Progenitor cell of endocrine pancreas (in vitro differentiated cells): ENCODE measurements at places on chromosomes 4 and X. TPM values are rescaled to one million over a fixed set of nuclear protein-coding genes. Genes with fewer than 3 reads are reported as not detected.

- no peaks in the 10 kb centered on the region for H3K27me3 ChIP-seq
- no peaks in the 10 kb centered on the region for H3K4me1 ChIP-seq
- peaks cover 6% of the 10 kb centered on the region for H3K36me3 ChIP-seq
These were observed 142.9 kb downstream of the NR3C2 start for GRCh38 chr4:148299337-148299736.

- no peaks in the 10 kb centered on the region for H3K27me3 ChIP-seq
- H3K4me1 ChIP-seq: peaks cover 5% of the 10 kb centered on the region
- H3K36me3 ChIP-seq: peaks cover 10% of the 10 kb centered on the region
- no peak for DNase-seq
These were observed 4.9 kb upstream of the TXK start for GRCh38 chr4:48138936-48139335.

GRCh38 chrX:76253432-76253831 is 80.6 kb downstream of the PBDC1 start:
- no peak overlapping the region for H3K27ac ChIP-seq
- H3K27me3 ChIP-seq: no peaks in the 10 kb centered on the region
- no peaks in the 10 kb centered on the region for H3K4me1 ChIP-seq
- H3K36me3 ChIP-seq: no peaks in the 10 kb centered on the region
- no peak for DNase-seq

GRCh38 chr4:6027392-6027791 is 9.2 kb upstream of the C4orf50 start:
- H3K27ac ChIP-seq: no peak overlapping the region
- DNase-seq: no peak
- no peaks in the 10 kb centered on the region for H3K36me3 ChIP-seq
- H3K4me1 ChIP-seq: no peaks in the 10 kb centered on the region
- H3K27me3 ChIP-seq: peaks cover 16% of the 10 kb centered on the region
- H3K4me3 ChIP-seq: no peak overlapping the region

- H3K27me3 ChIP-seq: peaks cover 10% of the 10 kb centered on the region
- no peak overlapping the region for H3K27ac ChIP-seq
- no peak overlapping the region for H3K4me3 ChIP-seq
- H3K36me3 ChIP-seq: no peaks in the 10 kb centered on the region
- peaks cover 3% of the 10 kb centered on the region for H3K4me1 ChIP-seq
These were observed 103.1 kb upstream of the SHISA3 start for GRCh38 chr4:42293967-42294813.

DNA sequence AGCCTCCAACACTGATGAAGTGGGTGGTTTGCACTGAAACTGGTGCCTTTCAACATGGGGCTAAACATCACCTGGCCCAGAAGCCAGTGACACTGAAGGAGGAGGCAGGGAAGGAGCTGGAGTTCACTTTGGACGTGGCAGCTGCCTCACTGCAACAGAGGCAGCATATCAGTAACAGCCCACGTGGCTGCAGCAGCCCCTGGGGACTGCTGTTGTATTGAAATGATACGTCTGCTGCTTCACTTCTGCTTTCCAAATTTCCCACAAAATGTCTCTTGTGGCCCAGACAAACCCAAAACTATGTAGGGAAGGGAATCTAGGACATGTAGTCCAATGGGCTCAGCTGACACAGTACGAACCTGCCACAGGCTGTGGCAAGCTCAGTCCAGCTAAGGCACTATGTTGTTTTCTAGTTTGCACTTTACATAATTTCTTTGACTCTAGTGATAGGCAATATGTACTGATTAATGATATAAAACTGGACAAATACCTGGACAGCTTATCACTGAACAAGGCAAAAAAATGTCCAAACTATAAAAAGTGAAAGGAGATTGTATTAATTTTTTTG is 84.7 kb upstream of the RAPGEF2 start:
- no peak overlapping the region for H3K4me3 ChIP-seq
- H3K27ac ChIP-seq: no peak overlapping the region
- no peaks in the 10 kb centered on the region for H3K36me3 ChIP-seq
- peaks cover 3% of the 10 kb centered on the region for H3K27me3 ChIP-seq
- no peak for DNase-seq

DNA sequence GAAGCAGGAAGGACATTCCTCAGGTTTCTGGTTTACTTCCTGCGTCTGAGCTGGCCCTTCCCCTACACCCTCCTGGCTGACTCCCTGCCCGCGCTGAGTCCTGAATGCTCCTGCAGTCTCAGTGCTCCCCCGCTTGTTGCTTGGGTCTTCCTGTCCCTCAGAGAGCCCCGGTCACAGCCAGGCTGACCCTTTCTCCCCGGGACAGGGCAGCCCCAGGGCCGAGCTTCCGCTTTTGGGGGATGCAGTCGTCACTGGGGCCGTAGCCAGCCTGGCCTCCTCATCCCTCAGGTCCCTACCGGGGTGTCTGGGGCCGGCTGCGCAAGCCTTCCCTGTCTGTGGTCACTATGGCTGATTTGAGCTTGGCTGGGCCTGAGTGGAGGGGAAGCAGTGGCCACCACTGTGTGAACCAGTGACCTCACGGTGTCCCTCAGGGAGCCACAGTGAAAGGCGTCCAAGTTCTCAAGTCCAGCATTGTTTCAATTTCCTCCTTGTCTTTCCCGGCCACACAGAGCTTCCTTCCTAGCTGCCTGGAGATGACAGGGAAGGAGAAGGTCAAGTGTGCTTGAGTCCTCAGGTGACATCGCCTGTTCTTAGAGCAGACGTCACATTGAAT is 34.1 kb upstream of the ASMTL start:
- H3K27ac ChIP-seq: peak overlapping the region; percentile 11
- peaks cover 1% of the 10 kb centered on the region for H3K4me1 ChIP-seq
- DNase-seq: no peak
- H3K27me3 ChIP-seq: peaks cover 11% of the 10 kb centered on the region
- H3K4me3 ChIP-seq: no peak overlapping the region
- H3K36me3 ChIP-seq: peaks cover 1% of the 10 kb centered on the region

DNA sequence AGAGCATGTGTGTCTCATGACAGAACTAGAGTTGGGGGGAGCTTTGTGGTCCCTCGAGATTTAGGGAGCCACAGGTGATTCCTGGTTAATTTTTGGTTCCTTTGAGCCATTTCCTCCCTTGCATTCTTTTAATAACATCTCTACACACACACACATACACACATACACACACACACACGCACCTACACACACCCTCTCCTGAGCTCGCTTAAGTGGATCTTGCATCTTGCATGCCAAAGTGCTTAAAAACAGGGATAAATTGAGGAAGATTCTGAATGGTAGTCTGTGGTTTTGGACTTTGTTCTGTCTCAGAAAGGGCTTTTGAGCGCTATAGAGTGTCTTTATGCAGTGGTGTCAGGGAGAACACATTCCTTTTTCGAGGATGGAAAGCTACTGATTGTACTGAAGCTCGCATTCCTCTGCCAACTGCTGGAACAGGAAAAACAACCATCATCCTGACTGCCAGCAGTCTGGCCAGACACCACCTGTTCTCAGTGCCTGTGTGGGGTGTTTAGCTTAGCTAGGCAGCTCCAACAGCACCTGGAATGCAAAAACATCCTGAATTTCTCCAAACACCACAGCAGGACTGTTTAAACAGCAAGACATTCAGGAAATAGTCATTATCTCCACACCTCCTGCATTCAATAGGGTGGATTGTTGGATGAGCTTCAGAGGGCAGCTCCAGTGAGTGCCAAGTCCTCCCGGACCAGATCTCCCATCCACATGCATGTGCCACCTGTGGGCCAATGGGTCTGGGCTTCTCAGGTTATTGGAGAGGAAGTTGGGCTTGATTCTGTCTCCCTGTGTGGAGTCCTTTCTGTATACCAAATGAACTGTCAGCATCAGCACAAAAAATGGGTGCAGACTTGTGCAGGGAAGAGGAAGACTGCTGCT is 21.9 kb upstream of the IGFBP7 start:
- no peak overlapping the region for H3K4me3 ChIP-seq
- no peaks in the 10 kb centered on the region for H3K27me3 ChIP-seq
- peaks cover 2% of the 10 kb centered on the region for H3K36me3 ChIP-seq
- no peak for DNase-seq

DNA sequence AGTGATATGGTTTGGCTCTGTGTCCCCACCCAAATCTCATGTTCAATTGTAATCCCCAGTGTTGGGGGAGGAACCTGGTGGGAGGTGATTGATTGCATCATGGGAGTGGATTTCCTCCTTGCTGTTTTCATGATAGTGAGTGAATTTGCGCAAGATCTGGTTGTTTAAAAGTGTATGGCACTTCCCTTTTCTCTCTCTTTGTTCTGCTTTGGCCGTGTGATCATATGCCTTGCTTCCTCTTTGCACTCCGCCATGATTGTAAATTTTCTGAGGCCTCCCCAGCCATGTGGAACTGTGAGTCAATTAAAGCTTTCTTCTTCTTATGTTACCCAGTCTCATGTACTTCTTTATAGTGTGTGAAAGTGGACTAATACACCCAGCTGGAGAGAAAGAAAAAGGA is 113.0 kb upstream of the AADAT start:
- no peak overlapping the region for H3K27ac ChIP-seq
- H3K36me3 ChIP-seq: no peaks in the 10 kb centered on the region
- no peak for DNase-seq
- H3K4me1 ChIP-seq: no peaks in the 10 kb centered on the region

The H2BW2 gene
- not detected in 2 replicates for total RNA-seq

The SYP gene
- total RNA-seq: 10.1 and 11.4 TPM in 2 replicates

DNA sequence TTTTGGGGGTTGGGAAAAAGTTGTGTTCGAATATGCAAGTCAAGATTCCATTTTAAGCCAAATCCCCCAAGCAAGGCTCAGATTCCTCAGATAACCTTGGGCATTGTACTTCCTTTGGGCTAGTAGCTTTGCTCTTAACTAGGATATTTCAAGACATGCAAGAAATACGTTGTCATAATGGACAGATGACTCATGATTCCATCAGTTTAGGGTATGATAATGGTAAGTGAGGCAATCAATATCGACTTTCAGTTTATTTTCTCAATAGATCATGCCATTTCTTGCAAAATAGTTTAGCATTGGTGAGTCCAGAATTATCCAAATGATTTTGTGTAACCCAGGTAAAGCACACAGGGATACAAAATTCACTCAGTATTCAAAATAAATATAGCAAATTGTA is 25.4 kb downstream of the CFAP299 start:
- no peaks in the 10 kb centered on the region for H3K4me1 ChIP-seq
- H3K36me3 ChIP-seq: no peaks in the 10 kb centered on the region
- DNase-seq: no peak
- peaks cover 49% of the 10 kb centered on the region for H3K27me3 ChIP-seq
- H3K27ac ChIP-seq: no peak overlapping the region
